ENCODE measurements at places on chromosomes 16 and 17.

DNA sequence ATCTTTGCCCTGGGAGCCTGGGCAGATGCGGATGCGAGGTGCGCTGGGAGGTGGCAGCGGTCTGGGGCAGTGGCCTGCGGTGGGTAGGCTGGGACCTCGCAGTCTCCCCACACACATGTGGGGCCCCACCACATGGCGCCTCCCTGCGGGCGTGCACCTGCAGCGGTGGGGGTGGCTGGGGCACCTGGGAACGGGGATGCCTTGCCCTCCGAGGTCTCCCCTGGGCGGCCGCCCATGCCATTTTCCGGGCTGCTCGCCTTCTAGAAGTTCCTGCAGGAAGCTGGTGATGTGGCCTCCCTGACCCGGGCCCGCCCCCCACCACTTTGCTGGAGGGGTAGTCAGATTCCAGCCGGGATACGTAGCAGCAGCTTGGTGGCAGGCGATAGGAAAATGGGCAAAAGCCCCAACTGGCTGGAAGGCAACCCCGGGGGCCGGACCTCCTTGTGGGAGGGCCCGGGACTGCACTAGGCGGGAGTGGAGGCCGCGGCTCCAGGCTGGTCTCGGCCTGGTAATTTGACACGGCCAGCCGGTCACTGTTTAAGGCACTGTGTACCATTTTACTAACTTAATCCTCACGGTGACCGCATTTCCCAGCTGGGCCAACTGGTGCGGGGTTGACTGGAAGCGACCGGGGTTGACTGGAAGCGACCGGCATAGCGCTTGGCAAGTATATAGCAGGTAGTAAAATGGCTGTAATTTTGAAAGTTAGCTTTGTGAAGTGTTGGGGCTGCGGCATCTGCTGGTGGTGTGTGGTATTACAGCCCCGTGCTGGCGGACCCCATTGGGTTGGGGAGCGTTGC, 38.5 kb downstream of the IGF2BP1 start:
- DNase-seq: no peak

DNA sequence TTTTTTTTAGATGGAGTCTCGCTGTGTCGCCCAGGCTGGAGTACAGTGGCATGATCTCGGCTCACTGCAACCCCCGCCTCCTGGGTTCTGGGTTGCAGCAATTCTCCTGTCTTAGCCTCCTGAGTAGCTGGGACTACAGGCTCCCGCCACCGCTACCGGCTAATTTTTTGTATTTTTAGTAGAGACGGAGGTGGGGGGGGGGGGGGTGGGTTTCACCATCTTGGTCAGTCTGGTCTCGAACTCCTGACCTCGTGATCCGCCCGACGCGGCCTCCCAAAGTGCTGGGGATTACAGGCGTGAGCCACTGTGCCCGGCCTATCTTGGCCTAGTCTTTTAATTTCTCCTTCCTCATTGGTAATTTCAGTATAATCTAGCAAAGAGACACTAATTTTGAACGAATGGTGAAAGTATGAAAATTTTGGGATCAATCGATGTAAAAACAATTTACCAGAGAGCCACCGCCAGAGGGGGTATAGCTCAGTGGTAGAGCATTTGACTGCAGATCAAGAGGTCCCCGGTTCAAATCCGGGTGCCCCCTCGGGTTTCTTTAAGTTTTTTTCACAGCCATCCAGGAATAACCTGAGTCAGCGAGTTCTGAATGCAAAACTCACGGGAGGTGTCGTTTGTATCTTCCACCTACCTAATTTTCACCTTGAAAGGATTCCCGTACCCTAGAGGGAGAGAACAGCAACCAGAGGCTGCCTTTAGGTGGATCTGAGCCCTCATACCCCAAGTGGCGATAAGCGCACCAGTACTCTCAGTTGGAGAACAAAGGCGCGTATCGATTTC, 2.5 kb upstream of the LASP1 start:
- no peak for DNase-seq

DNA sequence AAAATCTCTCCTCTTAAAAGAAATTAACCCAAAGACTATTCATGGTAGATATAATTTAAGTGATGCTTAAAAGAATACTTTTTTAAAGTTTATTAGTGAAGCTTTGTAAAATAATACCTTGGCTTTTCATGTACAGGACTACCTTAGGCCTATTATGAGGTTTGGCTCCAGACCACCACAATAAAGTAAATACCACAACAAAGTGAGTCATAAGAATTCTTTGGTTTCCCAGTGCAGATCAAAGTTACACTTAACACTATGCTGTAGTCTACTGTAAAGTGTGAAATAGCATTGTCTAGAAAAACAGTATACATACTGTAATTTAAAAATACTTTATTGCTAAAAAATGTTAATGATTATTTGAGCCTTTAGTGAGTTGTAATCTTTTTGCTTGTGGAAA, 31.7 kb downstream of the CLTC start:
- no peak for DNase-seq

GRCh38 chr16:69522732-69523404, 42.9 kb upstream of the NFAT5 start:
- DNase-seq: no peak

DNA sequence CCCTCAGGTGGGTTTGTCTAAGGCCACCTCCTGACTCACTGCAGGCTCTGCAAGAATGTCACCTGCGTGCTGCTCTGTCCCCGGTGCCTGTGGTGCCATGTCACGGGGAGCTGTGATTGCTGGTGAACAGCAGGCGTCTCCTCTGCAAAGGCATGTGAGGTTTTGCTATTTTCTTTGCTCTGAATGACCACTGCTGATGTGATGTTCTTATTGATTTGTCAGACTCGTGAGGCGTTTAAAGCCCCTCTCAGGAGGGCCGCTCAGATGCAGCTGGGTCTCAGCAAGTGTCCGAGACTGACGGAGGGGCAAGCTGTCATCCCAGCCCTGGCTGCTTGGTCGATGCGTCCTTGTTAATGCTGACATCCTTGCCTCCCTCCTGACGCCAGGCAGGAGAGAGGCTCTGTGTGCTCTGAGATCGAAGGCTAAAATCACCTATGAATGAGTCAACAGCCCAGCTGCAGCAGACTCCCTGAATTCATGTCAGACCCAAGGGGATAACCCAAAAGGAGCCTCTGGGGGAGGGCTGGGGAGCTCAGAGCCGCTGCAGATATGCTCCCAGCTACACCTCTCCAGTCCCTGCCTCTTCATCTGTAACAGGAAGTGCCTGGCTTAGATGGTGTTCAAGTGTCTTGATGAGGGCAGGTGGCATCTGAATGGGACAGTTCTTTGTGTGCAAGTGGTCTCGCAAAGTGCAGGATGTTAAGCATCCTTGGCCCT, 11.8 kb upstream of the PEMT start:
- DNase-seq: no peak

GRCh38 chr16:66354034-66354909, 12.2 kb upstream of the CDH5 start:
- DNase-seq: no peak

- DNase-seq: no peak
Observed at GRCh38 chr17:63041251-63041650, 75.2 kb downstream of the TANC2 start.

DNA sequence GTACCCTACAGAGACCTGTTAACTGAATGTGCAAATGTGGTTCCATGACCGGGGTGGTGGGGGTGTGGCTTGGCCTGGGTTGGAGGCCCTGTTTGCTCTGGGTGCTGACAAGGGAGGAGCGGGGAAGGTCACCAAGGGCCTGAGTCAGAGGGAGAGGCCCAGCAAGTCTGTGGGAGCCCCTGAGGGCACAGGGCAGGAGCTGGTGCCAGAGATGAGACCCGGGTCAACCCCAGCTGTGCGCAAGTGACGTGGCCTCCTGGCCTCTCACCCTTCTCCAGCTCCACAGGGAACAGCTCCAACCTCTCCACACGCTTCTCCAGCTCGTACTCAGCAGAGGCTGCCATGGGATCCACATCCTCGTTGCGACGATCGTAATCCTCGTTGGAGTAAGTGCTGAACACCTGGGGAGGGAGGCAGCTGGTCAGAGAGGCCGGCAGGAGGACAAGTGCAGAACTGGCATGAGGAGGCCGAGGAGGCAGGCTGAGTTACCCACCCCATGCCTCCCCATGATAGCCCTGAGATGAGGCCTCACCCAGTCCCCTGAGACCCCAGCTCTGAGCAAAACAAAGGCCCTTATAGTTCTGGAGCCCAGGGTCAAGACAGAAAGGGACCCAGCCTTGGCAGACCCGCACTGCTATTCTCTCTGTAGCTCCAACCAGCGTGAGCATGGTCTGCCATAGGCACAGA, 5.5 kb downstream of the PPP1R9B start:
- DNase-seq: no peak

- no peak for DNase-seq
Observed at GRCh38 chr16:18013863-18014262, 322.7 kb downstream of the NPIPA8 start.

GRCh38 chr16:56732366-56732765, 2.4 kb downstream of the NUP93 start:
- DNase-seq: no peak

DNA sequence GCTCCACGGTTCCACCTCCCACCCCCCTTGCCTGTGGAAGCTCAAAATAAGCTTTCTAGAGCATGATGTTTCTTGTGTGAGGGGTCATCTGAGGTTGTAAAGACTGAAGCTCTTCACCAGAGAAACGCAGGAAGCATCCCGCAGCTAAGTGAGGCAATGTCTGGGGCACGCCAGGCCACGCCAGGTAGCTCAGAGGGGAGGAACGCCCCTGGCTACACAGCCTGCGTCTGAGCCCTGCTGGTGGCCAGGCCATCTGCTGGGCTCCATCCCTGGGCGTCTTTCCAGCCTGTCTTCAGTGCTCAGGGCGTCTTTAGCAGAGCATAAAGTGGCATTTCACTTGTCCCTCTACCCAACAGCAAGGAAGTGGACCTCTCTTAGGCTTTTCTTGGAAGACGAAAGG, 15.2 kb downstream of the SOCS3 start:
- no peak for DNase-seq

DNA sequence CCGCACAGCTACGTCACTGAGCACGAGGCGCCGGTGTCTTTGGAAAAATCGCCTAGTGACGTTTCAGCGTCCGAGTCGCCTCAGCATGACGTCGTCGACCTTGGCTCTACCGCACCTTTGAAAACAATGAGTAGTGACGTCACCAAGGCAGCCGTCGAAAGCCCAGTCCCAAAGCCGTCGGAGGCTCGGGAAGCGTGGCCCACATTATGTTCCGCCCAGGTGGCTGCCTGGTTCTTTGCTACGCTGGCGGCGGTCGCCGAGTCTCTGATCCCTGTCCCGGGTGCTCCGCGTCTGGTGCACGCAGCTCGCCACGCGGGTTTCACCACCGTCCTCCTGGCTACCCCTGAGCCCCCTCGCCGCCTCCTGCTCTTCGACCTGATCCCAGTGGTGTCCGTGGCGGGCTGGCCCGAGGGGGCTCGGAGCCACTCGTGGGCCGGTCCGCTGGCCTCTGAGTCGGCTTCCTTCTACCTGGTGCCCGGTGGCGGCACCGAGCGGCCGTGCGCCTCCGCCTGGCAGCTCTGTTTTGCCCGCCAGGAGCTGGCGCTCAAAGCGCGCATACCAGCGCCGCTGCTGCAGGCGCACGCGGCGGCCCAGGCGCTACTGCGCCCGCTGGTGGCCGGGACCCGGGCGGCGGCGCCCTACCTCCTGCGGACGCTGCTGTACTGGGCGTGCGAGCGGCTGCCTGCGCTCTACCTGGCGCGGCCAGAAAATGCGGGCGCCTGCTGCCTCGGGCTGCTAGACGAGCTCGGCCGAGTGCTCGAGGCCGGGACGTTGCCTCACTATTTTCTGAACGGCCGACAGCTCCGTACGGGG, 1.5 kb downstream of the TMEM102 start:
- DNase-seq: no peak

DNA sequence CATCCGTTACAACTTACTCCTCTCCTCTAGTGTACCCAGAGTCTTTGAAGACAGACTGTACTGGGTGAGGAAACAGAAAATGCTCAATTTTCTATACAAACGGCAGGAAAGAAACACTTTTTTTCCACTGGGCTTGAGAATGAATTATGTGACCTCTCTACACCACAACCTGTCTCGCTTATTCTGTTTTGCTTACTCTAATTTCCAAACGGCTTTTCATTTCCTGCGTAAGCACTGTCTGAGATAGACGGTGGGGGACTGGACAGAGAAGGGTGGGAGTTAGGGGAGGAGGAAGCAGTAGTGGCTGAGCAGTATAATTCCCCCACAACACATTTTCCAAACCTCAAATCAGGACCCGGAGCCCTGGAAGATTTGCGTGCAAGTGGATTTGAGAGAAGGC, 191.4 kb upstream of the SDK2 start:
- no peak for DNase-seq

GRCh38 chr16:813204-813915, 12.8 kb upstream of the GNG13 start:
- DNase-seq: no peak

DNA sequence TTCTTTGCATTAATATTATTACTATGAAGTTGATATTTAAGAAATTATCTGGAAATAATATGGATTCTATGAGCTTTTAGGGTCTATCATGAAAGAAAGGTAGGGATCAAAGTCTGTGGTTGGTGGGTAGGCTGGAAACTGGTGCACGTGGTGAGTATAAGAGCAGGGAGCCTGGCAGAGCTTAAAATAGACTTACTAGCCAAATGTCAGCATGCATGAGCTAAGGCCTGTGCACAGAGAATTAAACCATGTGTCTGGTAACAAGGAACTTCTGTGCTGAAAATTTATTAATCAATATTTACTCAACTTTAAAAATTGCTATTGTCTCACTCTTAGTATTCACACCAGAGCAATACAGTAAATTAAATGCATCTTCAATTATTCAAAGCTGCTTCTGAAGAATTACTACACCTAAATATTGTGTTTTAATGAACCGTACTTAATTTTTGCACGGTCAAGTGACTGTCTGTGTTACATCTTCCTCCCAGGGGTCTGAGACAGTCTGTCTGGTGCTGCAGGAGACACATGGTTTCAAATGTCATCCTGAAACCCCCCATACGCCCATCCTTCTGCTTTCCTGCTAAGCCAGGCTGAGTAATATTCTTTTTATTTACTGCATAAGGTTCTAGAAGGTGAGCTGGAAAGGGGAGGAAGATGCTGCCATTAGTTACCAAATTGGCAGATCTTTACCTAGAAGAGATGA, 161.0 kb upstream of the NLRP1 start:
- DNase-seq: no peak

- no peak for DNase-seq
Observed at GRCh38 chr16:84843149-84844048, 23.6 kb downstream of the CRISPLD2 start.

DNA sequence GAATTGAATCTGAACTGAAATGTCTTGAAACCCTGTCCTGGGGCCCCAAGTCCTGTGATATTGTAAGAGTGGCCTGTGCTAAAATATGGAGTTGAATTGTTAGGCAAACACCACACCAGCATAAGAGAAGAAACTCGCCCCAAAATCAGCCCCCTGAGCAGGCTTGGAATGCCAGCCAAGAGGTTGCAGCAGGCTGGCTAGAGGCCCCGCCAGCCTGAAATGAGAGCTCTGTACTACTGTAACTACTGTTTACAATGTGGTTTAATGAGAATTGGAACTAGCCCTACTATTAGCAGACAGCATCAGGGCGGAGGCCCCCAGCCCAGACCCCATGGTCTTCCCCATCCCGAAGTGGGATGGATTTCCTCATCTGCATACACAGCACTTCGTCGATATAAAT, 23.7 kb downstream of the FBXO39 start:
- no peak for DNase-seq

- no peak for DNase-seq
Observed at GRCh38 chr17:3761918-3762380, 38.2 kb downstream of the HASPIN start.

Data from chondrocyte (in vitro differentiated cells).